ENCODE measurements at places on chromosomes 12 and 14.

GRCh38 chr12:6643569-6644256 is 3.5 kb downstream of the ACRBP start:
- DNase-seq: no peak

DNA sequence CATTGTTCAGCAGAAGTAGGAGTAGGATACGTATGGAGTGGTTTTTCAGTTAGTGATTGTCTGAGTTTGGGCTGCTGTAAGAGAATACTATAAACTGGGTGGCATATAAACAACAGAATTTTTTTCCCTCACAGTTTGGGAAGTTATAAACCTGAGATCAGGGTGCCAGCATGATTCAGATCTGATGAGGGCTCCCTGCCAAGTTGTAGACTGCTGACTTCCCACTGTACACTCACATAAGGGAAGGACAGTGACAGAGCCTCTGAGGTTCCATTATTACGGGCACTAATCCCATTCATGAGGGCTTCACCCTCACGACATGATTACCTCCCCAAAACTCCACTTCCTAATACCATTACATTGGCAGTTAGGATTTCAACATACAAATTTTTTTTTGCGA is 50.7 kb downstream of the ACSM4 start:
- DNase-seq: no peak

DNA sequence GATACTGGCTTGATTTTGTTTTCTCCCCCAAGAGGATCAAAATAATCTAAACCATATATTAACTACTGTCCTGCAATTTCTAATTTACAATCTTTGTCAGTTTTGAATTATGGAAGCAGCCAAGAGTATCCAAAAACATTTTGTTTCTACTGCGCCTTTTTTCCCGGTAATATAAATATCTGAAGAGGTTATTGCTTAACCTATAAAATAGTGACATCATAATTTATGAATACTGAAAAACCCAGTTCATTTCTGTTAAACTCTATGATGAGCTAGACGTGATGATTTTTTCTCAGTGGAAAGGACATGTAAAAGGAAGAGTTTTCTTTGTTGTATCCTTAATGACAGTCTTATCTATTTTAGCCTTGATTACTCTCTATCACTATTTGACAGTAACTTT is 3.2 kb upstream of the SSPN start:
- no peak for DNase-seq

GRCh38 chr12:122275459-122275858 is 9.2 kb upstream of the VPS33A start:
- DNase-seq: no peak

DNA sequence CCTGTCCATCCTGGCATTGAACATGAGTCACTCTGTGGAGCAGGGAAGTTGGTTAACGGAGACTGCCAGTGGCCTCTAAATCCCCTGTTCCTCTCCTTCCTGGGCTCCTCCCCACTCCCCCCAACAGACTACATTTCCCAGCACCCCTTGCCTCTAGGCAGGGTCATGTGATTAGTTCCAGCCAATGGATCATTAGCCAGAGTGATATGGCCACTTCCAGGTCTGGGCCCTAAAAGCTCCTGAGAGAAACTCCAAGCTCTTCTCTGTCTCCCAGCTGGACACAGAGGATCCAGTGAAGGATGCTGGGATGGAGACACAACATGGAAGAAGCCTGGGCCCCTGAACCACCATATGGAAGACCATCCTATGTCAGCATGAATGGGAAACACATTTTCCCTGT is 54.4 kb upstream of the RFLNA start:
- DNase-seq: no peak

- DNase-seq: no peak
Observed at GRCh38 chr12:89244536-89244935, 107.8 kb downstream of the DUSP6 start.

DNA sequence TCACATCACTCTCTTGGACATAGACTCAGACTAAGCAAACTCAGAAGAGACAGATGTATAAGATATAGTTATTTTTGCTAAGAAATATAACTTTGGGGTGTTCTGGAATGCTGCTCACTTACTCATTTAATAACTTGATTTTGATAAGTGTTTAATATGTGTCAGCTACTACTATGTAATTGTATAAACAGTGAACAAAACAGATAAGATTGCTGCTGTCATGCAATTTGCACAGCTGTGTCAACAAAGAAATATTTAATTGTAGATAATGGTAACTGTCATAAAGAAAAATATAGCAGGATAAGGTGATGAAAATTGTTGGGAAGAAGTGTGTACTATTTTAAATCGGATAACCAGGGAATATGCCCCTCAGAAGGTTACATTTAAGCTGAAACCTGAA is 84.1 kb upstream of the ZDHHC17 start:
- DNase-seq: no peak

DNA sequence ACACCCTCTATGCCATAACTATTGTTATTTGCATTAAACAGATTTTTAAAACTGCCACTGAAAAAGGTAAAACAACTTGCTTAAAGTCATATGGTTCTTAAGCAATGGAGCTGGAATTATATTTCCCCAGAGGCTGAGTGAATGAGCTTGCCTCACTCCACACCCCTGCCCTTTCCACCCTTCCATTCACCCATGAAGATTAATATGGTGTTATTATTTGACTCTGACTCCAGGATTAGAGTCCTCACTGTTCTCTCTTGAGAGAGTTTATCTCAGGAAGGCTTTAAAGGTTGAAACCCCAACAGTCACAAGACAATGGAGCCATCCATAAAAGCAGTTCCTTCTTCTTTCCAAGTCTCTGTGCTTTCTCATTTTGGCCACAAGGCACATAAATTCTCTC is 84.9 kb downstream of the RTN1 start:
- no peak for DNase-seq

DNA sequence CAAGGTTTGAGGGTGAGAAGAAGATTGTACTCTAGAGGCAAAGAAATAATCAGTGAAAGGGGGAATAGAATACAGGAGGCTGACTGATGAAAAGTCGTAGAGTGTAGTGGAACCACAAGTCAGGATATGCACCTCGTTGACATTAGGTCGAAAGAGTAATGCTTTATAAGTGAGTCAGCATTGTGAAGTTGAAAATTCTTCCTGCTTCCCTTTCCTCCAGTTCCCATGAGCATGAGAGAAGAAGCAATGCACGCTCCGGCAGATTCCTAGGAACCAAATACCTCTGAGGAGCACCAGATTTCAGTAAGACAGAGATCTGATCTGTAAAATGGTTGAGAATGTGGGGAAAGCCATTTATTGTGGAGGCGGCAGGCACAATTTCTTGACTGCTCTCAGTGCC is 16.5 kb downstream of the CCER1 start:
- no peak for DNase-seq

DNA sequence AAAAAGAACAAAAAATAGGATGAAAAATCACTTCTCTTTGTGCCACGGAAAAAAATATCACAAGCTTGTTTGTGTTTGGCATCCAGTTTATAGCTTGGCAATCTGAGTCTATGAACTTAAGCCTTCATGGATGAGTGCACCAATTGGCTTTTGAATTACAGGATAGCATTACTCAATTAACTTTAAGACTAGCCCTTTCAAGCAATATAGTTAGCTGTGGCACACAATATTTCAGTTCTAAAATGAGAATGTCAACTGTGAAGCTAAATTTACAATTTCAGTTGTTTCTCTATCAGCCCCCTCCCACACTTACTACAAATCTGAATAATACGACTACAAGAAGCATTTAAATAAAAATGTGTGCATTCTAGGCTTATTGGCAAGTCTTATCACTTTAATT is 8.3 kb downstream of the RERG start:
- DNase-seq: no peak

Measured in stimulated activated CD4-positive, alpha-beta T cell treated with anti-CD3 and anti-CD28 coated beads, Interleukin-2, amount 100 ng/mL, for 48 hours (primary cell).